ENCODE measurements at places on chromosomes 12 and 14.

DNA sequence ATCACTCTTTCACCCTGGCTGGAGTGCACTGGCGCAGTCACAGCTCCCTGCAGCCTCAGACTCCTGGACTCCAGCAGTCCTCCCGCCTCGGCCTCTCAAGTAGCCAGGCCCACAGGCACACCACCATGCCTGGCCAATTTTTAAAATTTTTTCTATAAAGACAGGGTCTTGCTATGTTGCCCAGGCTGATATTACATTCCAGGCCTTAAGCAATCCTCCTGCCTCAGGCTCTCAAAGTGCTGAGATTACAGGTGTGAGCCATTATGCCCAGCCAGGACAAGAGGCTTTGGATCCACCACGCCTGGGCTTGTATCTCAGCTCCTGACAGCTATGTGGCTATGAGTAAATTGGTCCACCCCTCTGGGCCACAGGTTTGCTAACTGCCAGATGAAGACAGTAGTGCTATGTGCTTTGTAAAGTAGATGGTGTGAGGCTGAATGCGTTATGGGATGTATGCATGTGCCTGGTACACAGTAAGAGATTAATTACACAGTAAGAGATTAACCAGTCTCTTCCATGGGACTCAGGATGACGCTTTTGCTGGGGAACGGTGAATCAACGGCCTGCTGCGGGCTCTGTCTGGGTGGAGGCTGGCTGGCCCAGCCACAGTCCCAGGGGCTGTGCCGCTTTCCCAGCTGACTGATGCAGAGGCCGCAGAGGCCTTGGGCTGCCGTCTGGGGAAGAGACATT is 53.3 kb upstream of the NCOR2 start:
- no peak for DNase-seq

- DNase-seq = no peak
These were observed 10.8 kb downstream of the HIP1R start for GRCh38 chr12:122845865-122846621.

- no peak for DNase-seq
These were observed 11.3 kb upstream of the SMCO3 start for GRCh38 chr12:14825256-14825655.

DNA sequence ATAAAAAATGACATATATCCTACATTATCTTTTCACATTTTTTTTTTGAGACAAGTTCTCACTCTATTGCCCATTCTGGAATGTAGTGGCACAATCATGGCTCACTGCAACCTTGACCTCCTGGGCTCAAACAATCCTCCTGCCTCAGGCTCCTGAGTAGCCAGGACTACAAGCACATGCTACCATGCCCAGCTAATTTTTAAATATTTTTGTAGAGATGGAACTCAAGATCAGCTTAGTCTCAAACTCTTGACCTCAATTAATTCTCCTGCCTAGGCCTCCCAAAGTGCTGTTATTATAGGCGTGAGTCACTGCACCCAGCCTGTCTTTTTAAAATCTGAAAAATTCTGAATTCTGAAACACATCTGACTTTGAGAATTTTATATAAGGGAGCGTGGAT is 241.9 kb upstream of the DCN start:
- no peak for DNase-seq

DNA sequence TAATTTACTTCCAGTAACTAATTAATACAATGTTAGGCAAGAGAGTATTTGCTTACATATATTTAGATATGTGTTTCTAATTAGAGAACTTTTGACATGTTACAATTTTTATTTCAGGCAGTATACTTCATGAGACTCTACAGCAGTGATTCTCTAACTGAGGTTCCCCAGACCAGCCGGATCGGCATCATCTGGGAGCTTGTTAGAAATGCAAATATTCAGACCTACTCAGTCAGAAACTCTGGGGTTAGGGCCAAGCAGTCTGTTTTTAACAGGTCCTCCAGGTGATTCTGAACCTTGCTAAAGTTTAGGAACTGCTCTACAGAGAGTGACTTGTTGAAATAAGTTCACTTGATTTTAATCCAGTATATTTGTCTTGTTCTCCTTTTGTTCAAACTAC is 46.5 kb downstream of the ARID2 start:
- DNase-seq = no peak

DNA sequence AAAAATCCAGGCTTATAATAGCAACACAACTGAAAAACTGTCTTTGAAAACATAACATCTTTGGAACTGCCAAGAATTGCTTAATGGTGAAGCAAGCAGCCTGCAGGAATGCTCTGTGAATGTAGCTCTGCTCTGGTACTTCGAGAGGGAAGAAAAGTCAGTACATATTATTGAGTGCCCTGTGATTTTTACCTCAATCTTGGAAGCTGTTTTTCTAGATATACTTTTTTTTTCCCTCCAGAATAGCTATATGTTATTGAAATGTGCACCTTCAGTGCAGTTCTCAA is 508.1 kb downstream of the PCNX1 start:
- DNase-seq = no peak

- no peak for DNase-seq
These were observed 105.1 kb downstream of the LLPH start for GRCh38 chr12:66025477-66025876.

DNA sequence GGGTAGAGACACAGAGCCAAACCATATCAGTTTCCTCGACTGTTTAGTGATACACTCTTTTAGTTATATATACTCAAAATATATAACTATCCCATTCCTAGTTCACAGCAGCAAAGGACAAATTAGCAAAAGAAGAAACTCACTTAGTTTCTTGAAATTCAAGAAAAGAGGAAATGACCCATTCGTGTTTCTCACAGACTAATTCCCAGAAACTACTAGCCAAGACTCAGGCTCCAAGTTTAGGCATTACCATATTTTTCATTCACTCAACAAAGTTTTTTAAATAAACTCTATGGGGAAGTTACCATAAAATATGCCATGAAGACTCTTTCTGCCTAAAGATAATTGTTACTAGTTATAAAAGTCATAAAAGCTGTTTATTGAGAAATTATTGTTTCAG is 152.3 kb upstream of the DAAM1 start:
- DNase-seq = no peak

- no peak for DNase-seq
These were observed 85.1 kb upstream of the PLEKHA5 start for GRCh38 chr12:19044430-19044829.

DNA sequence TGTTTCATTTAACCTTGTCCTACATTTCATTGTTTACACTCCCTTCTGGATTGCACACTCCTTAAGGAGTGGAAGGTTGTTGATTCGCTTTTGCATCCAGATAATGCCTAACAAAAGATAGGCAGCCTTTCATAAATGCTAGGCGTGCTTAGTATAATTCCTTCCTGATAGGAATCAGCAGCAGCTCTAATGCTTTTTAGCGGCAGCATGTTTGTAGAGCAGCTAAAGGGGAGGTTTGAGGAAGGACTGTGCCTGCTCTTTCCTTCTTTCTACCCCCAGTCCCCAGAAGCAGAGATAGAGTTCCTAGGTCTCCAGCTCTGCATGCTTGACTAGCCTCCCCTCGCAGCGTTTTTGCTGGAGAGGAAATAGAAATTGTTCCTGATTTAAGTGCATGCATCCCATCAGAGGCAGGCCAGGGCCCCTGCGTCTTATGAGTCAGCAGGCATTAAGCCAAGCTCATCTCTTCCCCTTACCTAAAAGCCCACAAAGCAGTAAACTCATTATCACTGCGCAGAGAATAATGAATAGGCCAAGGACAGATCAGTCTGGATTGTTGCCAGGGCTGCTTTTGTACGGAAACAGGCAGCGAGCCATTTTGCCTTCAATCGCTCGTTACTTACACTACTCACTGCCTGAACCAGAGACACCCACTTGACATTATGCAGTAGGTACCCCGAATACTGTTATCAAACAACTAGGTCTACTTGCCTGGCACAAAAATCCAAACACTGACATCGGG is 14.0 kb upstream of the TBPL2 start:
- no peak for DNase-seq

DNA sequence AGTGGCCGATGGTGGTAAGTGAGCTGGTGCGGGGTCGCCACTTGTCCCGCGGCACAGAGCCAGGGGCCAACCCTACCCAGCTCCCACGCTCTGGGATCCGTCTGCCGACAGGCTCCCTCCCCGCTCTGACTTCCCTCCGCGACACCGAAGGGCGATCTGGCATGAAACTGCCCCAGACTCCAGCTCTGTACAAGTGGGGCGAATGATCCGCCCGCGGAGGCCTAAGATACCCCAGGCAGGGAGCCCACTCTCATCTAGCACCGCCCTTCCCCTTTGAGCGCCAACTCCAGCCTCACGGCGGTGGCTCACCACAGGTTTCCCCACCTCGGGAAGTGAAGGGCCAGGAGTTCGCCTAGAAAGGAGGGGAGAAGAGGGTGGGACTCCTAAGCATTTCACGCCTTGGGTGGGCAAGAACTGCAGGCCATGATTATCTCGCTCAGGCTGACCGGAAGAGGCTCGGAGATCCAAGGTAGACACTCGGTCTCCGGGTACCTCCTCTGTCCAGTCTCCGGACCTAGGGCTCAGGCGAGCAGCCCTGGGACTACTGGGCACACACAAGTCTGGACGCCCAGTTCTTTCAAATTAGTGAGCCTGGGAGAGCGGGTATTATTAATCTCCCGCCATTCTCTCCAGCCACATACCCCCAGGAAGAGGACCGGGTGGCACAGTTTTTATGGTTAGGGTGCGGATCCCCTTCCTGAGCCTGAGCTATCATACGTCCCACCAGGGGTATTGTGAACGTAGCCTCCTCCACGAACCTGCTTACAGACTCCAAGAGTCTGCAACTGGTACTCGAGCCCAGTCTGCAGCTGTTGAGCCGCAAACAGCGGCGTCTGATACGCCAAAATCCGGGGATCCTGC is 849 bp downstream of the WNT1 start:
- DNase-seq = no peak

GRCh38 chr12:3185260-3185870 is 108.2 kb downstream of the TSPAN9 start:
- DNase-seq = no peak

DNA sequence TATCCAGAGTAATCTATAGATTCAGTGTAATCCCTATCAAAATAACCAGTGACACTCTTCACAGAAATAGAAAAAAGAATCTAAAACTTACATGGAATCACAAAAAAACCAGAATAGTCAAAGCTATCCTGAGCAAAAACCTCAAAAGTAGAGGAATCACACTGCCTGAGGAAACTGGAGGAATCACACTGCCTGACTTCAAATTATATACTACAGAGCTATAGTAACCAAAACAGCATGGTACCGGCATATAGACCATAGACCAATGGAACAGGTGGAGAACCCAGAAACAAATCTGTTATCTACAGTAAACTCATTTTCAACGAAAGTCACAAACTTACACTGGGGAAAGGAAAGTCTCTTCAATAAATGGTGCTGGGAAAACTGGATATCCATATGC is 244.0 kb downstream of the FUT8 start:
- no peak for DNase-seq

- DNase-seq = no peak
These were observed 215.5 kb downstream of the CRADD start for GRCh38 chr12:93892423-93893268.

GRCh38 chr12:67710582-67710981 is 62.0 kb downstream of the DYRK2 start:
- DNase-seq = peak; percentile 50

DNA sequence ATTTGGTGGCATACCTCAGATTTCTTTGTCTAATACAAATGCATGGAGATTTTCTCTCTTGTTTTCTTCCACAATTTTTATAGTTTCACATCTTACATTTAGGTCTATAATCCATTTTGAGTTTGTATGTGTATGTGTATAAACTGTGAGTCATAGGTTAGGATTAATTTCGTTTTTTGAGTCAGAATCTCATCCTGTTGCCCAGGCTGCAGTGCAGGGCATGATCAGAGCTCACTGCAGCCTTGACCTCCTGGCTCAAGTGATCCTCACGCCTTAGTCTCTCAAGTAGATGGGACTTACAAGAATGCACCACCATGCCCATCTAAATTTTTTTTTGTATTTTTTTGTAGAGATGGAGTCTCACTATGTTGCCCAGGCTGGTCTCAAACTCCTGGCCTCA is 71.6 kb downstream of the OTOGL start:
- DNase-seq = no peak

GRCh38 chr12:2686280-2686646 is 108.5 kb upstream of the FKBP4 start:
- no peak for DNase-seq

DNA sequence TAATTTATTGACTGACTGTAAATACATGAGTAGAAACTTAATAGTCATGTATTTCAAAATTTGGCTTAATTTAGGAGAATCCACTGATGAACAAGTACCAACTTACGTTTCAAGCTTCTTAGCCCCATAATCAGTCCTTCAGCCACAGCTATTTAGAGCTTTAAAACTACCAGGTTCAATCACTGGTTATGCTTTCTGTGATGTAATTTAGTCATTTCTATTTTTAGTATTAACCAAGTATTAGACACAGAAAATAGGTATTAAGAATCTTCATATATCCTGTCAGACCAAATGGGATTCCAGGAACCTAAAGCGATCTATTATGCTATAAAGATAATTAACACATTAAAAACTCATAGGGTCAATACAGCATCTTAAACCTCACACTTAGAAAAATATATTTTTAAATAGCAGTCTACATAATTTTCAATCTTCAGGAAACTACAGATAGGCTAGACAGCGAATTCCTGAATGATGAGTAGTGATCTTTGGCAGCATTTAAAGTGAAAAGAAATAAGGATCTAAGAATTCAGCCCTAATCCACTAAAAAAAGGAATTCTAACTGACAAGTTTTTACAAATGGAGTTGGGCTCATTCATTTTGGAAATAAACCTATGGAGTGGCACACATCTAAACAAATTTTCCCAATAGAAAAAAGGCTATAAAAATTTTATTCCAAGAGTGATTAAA is 51.5 kb downstream of the ZC3H14 start:
- DNase-seq = no peak

DNA sequence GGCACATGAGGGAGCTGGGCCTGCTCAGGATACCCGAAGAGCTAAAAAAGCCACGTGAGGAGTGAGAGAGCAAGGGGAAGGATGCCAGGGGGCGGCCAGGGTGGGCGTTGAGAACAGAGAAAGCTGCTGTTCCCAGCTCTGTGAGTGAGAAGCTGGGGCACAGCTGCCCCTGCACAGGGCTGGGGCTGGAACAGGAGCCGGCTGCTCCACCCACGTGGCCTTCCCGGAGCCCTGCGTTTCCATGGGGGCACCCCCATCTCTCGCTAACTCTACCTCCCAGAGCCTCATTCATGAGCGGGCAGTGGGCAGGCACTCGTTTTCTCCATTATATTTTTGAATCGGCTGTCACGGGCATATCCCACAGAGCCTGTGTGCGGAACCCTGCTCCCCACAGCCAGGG is 42.7 kb downstream of the RFLNA start:
- no peak for DNase-seq

DNA sequence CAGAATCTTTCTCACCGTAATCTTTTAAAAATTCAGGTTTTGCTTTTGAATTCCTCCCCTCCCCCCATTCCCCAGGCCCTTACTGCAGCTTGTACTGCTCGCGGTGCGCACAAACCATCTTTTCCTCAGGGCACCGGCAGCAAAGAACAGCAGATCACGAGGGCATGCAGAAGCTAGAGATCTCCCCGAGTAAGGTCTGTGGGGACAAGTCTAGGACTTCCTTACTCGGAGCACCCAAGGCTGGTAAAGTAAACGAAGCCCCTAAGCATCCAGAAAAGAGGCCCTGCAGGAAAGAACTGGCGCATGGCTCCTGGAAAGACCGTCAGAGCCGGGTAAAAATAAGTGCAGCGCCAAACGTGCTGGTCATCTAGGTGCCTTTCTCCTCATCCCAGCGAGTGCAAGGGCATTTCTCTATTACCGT is 727 bp downstream of the LDHB start:
- DNase-seq = no peak

GRCh38 chr12:28937196-28937595 is 211.9 kb upstream of the FAR2 start:
- DNase-seq = no peak

- DNase-seq = peak; percentile 87
These were observed 12.0 kb upstream of the TRPV4 start for GRCh38 chr12:109844983-109845823.

All from GM06990 (cell line).